ENCODE measurements at places on chromosomes 3 and 15.
A peak's percentile ranks its signal among the peaks of the same experiment; 100 is the strongest.

DNA sequence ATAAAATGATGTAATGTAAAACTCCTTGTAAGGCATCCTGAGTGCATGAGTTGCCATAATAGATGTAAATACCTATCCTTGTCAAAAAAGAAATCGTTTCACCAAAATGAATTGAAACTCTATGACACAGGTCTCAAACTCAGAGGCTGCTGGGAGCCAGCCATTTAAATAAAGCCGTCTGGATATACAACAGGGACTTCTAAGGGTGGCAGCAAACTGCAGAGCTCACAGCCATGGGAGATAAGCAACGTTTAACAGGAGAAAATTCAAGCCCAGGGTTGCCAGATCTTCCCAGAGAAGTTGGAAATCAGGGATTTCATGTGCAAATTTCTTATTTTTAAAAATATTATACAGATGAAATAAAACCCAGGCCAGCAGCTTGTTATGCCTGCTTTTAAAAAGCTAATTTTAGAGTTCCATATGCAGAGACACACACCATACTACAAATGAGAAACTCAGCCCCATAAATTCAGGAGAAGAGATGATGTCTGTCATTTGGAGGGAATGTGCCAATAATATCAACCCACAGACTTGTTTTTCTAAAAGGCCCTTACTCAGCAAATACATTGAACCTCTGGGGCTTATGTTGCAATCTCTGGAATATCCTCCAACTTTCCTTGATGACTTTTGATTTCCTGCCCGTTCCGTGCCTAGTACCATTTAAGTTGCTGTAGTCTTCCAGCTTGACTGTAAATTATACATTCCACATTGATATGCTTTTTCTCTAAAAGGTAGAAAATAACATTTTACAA lies 75.6 kb downstream of the AQP9 start:
- DNase-seq, result no peak

GRCh38 chr15:73784291-73784690 lies 31.1 kb upstream of the INSYN1 start:
- DNase-seq, result no peak

DNA sequence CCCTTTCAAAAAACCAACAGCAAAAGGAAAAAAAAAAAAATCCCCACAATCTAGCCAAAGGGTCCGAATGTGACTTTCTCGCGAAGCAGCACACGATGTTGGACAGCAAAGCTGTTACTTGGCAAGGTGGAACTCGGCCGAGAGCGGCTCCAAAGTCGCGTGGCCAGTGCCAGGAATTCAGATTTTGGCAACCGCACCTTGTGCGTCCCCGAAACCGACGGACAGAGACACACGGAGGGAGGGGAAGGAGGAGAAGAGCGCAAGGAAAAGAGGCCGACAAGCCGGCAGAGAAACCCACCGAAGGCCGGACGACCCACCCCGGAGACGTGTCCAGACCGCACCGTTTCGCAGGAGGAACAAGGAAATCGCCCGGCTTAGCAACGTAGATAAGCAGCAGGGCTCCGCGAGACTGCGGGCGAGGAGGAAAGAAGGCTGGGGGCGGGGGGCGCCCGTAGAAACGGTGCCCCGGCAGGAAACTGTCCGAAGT lies 517.3 kb downstream of the MECOM start:
- no peak for DNase-seq

DNA sequence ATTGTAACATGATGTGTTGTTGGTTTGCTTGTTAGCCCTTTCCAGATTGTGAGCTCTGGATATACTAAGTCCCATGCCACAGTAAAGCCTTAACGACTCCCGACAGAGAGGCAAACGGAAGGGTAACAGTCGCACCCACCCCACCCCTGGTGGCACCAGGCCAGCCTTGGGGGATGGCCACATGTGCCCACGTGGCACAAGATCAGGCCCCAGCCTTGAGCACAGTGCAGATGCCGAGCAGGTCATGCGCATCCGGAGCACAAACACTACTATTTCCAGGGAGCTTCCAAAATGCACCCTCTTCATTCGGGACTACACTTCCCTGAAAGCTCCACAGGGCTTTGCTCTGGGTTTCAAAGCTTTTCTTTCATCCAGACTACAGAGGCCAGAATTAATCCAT lies 10.7 kb upstream of the HPS3 start:
- no peak for DNase-seq

DNA sequence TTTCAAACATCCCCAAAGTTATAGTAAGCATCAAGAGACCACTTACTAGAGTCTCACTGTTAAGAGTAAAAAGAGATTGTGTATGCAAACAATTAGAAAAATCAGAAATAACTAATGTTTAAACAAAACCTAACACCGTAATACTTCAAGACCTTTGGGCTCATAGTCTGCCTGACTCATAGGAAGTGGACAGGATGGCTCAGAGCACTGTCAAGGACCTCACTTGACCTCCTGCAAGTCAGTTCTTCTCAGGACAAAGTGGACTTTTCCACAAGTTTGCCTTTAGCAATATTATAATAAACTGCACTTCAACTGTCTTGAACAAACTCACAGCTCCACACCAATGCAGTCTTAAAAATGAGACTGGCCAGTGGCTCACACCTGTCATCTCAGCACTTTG lies 34.8 kb downstream of the IL12A start:
- DNase-seq, result no peak

DNA sequence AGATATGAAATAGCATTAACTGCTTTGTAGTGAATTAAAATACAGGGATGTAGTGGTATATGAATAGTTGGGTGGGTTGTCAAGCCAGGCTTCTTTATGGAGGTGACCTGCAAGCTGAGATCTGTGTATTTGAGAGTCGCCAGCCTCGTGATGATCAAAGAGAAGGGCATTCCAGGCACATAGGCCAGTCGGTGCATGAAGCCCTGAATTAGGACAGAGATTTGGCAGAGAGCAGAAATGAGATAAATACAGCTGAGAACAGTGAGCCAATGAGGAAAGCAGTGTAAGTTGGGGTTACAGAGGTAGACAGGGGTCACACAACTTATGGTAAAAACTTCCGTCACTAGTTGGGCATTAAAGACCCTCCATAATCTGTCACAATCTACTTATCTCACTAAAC lies 641.9 kb downstream of the OTOL1 start:
- DNase-seq, result no peak

- DNase-seq, result no peak
These were observed 303.7 kb downstream of the NTRK3 start for GRCh38 chr15:87952736-87953287.

- no peak for DNase-seq
These were observed 8.5 kb upstream of the ZBED2 start for GRCh38 chr3:111603679-111604078.

DNA sequence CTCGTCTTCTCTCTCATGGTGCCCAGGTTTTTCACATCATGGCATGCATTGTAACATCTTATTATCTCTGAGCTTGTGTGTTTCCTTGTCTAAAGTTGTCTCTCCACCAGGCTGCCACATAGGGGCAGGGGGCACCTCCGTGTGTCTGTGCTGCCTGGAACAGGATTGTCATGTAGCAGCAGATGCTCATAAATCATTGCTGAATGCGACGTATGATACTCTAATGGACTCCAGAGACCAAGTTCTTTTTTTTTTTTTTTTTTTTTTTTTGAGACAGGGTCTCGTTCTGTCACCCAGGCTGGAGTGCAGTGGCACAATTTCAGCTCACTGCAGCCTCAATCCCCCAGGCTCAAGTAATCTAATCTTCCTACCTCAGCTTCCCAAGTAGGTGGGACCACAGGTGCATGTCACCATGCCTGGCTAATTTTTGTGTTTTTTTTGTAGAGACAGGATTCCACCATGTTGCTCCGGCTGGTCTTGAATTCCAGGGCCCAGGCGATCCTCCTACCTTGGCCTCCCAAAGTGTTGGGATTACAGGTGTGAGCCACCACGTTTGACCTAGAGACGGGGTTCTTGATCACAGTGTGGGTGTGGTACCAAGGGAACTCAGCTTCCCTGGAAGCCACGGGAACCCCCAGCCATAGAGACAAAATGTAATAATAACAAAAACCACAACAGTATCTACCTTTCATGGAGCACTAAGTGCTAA lies 4.7 kb upstream of the DNASE1L3 start:
- no peak for DNase-seq

DNA sequence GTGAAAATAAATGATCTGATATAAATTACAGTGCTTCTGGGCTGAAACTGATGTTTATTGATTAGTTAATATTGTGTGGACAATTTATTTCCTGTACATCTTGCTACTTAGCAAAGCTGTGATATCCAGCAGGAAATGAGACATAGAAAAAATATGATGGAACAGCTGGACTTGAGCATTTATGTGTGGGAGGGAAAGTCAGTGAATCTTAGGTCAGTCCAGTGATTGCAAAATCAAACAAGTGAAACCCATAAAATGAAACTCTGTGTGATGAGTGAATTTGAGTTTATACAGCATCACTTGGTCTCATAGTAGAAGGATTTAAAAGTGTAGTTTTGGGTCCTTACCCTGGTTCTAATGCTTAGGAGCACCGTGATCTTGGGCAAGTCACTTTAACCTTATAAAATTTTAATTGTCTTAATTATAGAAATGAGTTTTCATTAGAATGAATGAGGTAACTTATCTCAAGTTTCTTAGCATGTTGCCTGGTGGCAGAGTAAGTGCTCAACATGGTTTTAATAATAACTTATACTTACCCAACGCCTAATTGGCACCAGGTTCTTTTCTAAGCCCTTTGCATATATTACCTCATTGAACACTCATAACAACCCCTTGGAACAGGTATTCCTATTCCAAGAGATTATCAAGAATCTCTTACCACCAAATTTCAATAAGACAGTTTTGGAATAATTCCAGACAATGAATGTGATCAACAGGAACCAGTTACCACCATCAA lies 194.6 kb downstream of the ADAMTSL3 start:
- no peak for DNase-seq

DNA sequence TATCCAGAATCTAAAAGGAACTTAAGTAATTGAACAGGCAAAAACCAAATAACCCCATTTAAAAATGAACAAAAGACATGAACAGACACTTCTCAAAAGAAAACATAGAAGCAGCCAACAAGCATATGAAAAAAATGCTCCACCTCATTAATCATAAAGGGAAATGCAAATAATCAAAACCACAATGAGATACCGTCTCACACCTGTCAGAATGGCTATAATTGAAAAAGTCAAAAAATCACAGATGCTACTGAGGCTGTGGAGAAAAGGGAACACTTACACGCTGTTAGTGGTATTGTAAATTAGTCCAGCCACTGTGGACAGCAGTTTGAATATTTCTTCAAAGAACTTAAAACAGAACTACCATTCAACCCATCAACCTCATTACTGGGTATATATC lies 220.7 kb downstream of the MEX3B start:
- DNase-seq, result peak; percentile 3

DNA sequence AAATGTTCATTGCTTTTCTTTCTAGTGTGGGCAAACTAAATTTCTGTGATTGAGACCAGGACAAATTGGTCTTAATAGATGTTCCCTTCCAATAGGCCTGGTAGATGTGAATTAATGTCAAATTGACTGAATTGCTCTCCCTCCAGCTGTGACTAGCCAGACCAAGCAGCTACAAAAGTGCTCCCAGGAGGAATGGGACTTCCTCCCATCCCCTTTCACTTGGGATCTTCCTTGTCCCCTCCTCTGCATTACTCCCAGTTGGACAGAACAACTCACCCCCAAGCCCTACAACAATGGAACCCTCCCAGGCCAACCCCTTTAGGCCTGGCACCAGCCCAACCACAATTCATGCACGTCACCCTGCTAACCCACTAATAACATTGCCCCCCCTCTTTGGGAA lies 19.6 kb upstream of the ZKSCAN7 start:
- no peak for DNase-seq

GRCh38 chr3:41265011-41265545 lies 65.8 kb downstream of the CTNNB1 start:
- DNase-seq, result no peak

GRCh38 chr3:110504401-110504800 lies 567.2 kb upstream of the NECTIN3 start:
- no peak for DNase-seq

DNA sequence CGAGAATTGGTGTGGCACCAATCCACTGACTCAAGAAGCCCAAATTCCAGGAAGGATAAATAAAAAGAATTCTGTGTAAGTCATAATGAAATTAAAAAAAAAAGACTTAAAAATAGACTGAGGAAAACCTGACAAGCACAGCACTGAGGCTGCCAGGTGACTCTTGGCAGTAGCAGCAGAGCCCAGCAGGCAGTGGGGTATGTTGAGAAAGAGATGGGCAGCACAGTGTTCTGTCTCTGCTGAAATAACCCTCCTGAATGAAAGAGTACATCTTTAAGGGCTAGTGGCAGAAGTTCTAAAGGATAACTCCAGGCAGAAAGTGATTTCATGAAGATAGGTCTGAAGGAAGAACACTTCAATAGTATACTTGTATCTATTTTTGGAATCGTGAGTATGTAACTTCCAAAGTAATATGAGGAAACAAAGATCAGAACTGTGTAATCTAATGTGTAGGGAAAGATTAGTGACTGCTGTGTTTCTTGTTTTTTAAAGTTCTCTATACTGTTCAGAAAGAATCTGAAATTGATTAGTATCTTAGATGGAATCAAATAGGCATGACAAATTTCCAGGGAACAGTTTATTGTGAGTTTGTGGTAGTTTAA lies 75.9 kb downstream of the RAB7A start:
- DNase-seq, result no peak

GRCh38 chr15:75151214-75152128 lies 50.2 kb upstream of the C15orf39 start:
- no peak for DNase-seq

GRCh38 chr3:56121716-56122115 lies 346.6 kb downstream of the ERC2 start:
- no peak for DNase-seq

DNA sequence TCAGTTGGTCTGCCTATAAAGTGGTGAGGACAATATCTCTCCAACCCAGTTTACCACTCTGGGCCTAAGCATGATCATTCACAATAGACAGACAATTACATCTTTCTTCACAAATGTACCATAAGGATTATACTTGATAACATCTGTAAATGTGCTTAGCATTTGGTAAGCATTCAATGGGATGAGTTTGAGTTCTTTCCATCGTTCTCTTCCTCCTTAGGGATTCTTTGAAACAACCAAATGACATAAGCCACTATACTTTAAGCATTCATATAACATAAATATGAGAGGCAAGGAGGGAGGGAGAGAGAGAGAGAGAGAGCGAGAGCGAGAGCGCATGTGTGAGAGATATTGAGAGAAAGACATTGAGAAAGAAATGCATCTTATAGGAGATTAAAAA lies 303.3 kb upstream of the CBLB start:
- no peak for DNase-seq

- no peak for DNase-seq
These were observed 169.5 kb upstream of the COL8A1 start for GRCh38 chr3:99468918-99469317.

- no peak for DNase-seq
These were observed 27.2 kb downstream of the PLD1 start for GRCh38 chr3:171783086-171783485.
